Muscle of leg (tissue), 16 donors: ENCODE measurements at places on chromosomes 4 and X.

DNA sequence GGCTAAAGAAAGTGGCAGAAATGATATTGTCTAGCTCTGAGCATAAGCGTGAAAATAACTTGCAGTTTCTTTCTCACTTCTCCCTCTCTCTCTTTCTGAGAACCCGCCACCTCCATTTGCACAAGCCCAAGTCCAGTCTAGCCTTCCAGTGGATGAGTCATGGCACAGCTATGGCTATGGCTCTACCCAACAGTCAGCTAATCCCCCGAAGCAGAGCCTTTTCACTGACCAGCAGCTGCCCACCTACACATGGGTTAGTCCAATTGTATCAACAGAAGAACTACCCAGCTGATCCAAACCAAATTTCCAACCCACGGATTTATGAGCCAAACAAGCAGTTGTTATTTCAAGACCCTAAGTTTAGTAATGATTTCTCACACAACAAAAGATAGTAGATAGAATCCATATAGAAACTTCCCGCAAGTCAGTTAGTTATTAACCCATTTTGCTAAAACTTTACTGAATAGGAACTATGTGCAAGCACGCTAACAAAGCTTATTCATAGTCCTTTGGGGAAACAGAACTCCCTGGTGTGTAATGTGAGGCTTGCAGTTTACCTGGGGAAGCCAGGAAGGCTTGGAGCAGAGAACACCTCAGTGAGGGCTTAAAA is 282.3 kb downstream of the INPP4B start:
- no peak for DNase-seq

- DNase-seq = peak; percentile 66
These were observed 128.5 kb downstream of the PRSS12 start for GRCh38 chr4:118224243-118224829.

GRCh38 chrX:66402165-66402564 is 236.7 kb downstream of the EDA2R start:
- DNase-seq = no peak

DNA sequence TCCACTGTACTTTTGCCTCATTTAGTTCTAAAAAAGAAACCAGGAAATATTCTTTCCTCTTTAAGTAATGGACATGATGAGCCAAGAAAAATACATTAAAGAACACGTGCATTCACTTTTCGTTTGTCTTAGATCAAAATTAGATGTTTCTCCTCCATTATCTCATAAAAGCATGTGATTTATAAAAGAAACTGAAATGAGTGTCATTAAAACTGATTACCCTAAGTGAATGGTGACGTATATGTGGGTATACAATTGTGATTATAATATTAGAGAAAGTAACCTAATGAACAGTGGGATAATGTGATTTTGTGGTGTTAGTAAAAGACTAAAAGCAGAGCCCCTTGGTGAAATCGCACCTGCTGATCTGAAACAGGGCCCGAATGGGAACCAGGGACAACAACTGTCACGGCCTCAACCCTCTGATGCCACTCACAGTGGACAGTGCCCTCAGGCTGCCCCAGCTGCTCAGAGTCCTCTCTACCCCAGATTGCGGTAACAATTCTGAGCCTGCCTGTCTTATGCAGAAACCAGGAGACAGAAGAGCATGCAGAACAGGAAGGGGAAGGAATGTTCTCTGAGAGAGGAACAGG is 25.7 kb upstream of the HS6ST2 start:
- no peak for DNase-seq

DNA sequence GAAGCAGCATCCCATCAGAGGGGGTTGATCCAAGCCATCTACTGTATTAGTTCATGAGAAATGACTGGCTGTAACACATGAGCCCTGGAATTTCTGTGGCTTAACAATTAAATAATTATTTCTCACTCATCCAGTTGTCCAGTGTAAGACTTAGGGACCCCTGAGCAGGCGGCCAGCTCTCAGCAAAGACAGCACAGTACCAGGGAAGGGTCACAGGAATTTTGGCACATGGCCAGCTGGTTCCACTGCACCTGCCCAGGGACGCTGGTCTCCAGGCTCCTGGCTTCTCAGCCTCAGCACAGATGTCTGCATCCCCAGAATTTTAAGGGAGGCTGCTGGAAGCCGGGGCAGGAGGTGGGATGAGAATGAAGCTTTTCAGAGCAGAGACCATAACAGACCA is 93.7 kb upstream of the DHRSX start:
- DNase-seq = peak; percentile 15

DNA sequence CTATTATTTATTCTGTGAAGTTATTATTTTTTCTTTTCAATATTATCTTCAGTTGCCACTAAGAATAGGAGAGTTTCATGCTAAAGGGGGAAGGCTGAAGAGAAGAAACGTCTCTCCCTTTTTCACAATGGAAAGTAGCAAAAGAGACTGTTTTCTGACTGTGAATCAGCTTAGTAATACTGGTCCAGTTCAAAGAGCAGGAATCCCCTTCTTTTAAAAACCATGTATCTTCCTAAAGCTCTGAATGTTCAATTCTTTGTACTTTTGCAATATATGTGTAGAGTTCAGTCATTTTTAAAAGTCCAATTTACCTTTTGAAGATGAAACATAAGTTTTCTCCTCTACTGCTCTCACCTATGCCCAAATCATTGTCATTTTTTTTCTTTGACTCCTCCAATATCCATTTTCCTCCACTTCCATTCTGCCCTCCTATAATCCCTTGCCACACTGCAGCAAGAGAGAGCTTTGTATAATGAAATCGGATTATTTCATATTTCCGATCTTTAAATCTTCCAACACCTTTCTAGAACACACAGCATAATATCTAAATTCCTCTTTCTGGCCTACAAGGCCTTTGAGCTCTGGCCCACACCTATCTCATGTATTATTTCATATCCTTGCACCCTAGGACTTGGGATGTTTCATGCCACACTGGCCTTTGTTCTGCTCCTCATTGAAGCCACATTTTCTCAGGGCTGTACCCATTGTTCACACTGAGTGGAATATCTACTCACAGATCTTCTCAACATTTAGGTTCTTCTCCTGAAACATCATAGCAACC is 195.3 kb downstream of the CAMK2D start:
- DNase-seq = no peak

DNA sequence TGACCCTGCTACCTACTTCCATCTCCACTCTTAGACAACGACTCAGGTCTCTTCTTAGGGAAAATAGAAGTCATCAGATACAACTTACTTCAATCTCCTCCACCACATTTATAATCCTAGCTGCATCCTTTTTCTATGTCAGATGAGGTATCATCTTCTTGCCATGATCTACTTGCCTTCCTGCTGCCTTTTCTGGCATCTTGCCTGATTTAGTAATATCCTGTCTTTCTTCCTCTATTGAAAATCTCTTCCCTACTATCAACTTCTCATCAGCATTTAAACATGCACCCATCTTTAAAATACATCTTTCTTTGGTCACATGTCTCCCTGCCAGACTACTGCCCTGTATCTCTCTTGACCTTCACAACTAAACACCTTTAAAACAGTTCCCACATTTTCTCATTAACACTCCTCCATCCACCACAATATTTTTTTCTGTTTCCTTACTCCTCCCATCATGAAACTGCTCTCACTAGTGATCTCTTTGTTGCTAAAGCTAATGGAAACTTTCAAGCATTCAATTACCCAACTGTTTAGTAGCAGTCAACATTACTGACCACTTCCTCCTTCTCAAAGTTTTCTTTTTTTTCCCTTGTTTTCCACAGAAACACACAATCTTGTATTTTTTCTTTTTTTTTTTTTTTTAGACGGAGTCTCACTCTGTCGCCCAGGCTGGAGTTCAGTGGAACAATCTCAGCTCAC is 100.8 kb upstream of the CXorf66 start:
- DNase-seq = no peak

DNA sequence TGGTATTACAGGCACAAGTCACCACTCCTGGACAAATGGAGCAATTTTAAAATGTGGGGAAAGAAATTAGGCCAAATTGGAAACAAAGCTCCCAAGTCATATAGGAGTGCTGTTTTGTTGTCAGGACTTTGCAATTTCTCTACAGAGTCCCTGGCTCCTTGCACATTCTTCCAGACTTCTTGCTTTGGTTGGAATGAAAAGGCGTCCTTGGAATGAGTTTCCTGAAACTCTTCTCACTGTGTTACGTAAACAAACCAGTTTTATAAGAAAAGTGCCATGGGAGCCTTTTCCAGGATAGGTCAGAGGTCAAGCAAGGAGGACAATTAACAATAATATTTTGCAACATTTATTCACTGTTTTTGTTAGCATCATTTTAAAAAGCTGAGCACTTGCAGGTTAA is 32.4 kb upstream of the KIT start:
- peak; percentile 41 for DNase-seq

DNA sequence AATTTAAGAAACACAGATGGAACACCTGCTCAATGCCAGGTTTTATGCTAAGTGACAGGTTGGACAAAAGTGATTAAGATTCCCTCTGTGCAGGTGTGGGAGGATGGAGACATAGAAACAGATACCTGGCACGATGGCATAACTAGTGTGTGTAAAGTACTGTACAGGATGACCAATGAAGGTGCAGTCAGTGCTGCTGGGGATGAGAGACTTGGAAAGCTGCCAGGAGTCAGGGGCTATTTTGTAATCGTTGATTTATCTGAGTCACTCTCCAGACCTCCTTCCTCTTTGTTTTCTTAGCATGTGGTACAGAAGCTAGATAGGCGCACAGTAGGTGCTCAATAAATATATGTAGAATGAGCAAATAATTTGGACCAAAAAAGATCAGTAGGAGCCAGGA is 58.2 kb downstream of the CWH43 start:
- DNase-seq = no peak

DNA sequence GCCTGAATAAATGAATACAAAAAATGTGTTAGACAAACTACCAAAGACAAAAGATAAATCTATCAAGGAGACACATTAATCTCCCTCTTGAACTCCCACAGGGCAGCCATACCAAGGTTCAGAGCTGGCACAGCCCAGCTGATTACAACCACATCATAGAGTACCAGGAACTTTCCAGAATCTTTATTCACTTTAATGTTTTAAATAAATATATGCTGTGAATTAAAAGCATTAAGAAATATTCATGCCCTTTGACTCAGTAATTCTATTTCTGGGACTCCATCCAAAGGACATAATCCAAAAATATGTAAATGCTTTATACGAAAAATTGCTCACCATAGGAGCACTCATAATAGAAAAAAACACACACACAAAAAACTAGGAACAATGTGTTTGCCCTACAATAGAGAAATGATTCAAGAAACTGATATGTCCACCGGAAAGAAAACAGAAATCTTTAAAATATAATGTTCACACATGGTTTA is 126.0 kb downstream of the LDB2 start:
- DNase-seq = peak; percentile 90

DNA sequence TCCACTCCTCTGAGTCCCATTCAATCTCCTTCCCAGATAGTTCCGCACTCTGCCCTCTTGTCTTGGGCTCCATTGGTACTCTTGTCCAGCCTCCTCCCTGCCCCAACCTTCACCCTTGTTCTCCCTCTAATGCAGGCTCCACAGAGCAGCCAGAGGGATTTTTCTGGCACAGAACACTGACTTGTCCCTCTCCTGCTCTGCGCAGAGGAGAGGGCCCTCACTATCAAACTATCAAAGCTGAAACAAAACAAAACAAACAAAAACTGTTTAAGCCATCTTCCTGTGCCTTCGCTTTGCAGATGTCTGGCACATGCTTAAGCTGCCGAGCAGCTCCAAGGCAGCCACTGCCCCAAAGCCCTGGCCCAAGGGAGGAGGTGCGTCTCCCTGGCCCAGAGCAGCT is 2.9 kb downstream of the CNGA2 start:
- no peak for DNase-seq

DNA sequence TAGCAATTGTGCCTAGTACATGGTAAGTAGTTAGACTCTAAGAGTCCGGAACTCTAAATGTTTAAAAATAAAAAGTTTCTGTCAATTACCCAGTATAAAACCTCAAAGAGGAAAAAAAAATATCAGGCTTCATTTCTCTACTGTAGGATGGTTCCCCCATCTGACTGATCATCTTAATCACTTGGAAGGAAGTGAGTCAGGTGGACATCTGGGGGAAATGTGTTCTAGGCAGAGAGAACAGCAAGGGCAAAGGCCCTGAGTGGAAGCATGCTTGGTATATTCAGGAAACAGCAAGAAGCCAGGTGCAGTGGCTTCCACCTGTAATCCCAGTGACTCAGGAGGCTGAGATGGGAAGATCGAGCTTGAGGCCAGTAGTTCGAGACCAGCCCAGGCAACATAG is 2.9 kb upstream of the EIF1AX start:
- DNase-seq = no peak

- DNase-seq = no peak
These were observed 153.7 kb downstream of the PPP4R3C start for GRCh38 chrX:27309406-27309805.

GRCh38 chr4:24650849-24651640 is 66.7 kb upstream of the DHX15 start:
- no peak for DNase-seq

DNA sequence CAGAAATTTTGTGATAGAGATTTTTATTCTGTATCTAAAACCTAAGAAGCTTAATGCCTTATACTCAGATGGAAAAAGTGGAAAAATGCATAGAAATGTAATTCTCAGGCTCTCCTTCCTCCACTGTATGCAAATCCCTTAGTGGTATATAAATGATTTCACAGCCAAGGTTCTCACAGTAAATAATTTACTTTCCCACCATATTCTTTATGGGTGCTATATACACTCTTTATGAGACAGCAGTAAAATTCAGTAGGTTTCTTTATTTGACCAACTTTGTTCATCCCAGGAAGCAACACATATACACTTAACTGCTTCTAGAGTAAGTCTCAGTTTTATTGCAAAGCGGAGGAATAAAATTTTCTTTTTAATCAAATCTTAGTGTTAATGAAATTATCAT is 1399.7 kb downstream of the PCDH7 start:
- DNase-seq = no peak

DNA sequence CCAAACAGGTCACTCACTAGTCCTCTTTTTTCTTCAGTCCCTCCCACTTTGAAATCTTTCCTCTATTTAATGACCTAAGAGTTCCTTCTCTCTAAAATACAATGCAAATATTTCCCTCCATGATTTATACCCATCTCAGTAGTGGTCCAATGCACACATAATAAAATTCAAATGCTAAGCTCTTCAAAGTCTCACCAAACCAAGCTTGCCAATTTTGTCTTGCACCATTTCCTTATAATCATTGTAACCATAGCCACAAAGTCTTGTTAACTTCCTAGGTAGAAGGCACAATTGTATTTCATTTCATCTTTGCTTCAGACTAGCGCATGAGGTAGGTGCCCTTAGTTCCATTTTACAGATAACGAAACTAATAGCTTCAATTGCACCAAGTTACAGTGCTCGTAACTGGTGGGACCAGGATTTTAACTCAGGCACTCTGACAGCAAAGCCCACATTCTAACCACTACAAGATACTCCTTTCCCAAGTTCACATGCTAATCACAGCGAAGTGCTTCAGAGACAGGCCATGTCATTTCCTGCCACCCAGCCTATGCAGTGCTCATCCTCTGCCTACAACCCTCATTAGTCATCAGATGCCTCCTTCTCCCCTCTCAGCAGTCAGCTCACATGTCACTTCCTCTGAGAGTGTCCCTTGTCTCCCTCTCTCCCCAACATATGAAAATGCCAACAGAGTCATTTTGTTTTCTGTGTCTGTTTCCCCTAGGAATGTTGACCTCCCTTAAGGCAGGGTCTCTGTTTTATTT is 66.9 kb upstream of the PPARGC1A start:
- no peak for DNase-seq

- DNase-seq = no peak
These were observed 110.0 kb downstream of the IRF2 start for GRCh38 chr4:184364100-184364921.

GRCh38 chr4:158341896-158342295 is 131.6 kb downstream of the TMEM144 start:
- DNase-seq = no peak

GRCh38 chrX:13888284-13888683 is 71.4 kb upstream of the GPM6B start:
- DNase-seq = no peak
